CD4-positive, alpha-beta T cell (primary cell): ENCODE measurements at places on chromosomes 3 and 15. TPM values are rescaled to one million over a fixed set of nuclear protein-coding genes. Genes with fewer than 3 reads are reported as not detected.

Gene HYPK
- total RNA-seq: 17.6 TPM

Gene LRTM1
- not detected for total RNA-seq

Gene TRIM71
- total RNA-seq: 0.03 TPM

- no peak overlapping the region for H3K4me3 ChIP-seq
- no peaks in the 10 kb centered on the region for H3K36me3 ChIP-seq
These were observed 175.0 kb downstream of the CFAP20DC start for GRCh38 chr3:58874795-58875194.

DNA sequence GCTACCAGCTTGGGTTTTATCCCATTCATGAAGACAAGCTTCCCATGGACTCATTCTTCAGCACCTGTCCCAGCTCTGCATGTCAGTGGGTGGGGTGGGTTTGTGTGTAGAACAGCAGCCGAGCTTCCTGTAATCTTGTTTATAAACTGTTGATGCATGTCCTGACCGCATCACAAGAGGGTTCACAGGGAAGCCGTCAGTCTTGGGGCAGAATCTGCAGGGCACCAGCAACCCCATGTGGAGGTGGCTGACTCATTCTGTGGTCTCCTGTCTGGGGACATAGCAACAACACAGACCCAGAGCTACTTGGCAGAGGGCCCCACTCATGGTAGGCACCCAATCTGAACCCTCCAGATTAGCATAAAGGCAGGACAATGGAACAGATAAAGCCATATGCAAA lies 35.6 kb downstream of the DAPK2 start:
- H3K27ac ChIP-seq: peak overlapping the region; percentile 72

DNA sequence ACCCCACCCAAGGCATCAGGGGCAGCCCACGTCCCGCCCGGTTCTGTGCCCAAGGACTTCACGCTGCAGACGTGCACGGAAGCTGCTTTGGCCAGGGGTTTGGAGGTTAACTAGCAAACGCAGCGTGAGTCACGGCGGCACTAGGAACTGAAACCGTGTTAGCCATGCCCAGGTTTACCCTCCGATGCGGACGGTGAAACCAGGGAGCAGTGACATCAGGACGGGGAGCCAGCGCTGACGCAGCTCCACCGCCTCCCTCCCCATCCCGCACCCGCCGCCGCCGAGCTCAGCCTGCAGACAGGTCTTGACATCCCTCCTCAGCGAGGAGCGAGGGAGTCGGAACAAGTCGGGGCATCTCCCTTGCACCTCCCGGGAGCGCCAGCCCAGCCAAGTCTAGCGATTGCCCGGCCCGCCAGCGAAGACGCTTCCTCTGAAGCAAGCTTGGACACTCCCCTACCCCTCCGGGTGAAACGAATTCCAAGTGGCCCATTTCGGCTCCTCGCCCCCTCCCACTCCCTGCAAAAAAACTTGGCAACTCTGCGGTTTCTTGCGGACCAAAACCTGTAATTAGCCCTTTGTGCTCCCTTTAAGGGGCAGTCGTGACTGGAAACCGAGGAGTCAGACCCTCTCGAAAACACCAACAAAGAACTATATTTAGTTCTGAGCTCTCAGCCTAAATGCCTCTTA lies 1.4 kb upstream of the RAP2B start:
- H3K4me1 ChIP-seq: peaks cover 18% of the 10 kb centered on the region
- no peaks in the 10 kb centered on the region for H3K36me3 ChIP-seq
- peak overlapping the region; percentile 94 for H3K4me3 ChIP-seq

DNA sequence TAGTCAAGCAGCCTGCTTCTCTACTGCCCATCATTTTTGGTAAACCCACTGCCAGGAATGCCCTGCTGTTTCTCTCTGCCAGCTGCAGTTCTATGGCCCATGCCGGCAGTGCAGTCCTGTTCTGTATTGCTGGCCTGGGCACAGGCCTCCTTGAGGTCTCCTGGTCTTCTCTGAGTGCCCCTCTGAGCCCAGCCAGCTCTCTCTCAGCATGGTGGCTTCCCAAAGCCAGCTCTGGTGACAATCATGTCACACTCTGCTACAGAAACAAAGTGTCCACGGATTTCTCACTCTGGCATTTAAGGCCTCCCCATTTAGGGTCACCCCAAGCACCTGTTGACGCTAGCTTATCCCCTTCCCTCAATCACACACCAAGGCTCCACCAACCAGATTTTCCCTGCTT lies 24.5 kb downstream of the SRPRB start:
- H3K27ac ChIP-seq: no peak overlapping the region
- DNase-seq: no peak
- no peaks in the 10 kb centered on the region for H3K4me1 ChIP-seq
- no peak overlapping the region for H3K4me3 ChIP-seq
- no peaks in the 10 kb centered on the region for H3K36me3 ChIP-seq

GRCh38 chr15:64044300-64045100 lies 1.8 kb downstream of the DAPK2 start:
- no peak overlapping the region for H3K4me3 ChIP-seq
- no peak overlapping the region for H3K27ac ChIP-seq
- H3K27me3 ChIP-seq: peaks cover 9% of the 10 kb centered on the region
- peaks cover 18% of the 10 kb centered on the region for H3K4me1 ChIP-seq
- DNase-seq: no peak
